DMS 273 treated with DMSO at 0.1 percent for 48 hours (cell line): ENCODE measurements at places on chromosomes 1 and 21.

- no peak for DNase-seq
These were observed 9.3 kb downstream of the ATP1A2 start for GRCh38 chr1:160124705-160125478.

DNA sequence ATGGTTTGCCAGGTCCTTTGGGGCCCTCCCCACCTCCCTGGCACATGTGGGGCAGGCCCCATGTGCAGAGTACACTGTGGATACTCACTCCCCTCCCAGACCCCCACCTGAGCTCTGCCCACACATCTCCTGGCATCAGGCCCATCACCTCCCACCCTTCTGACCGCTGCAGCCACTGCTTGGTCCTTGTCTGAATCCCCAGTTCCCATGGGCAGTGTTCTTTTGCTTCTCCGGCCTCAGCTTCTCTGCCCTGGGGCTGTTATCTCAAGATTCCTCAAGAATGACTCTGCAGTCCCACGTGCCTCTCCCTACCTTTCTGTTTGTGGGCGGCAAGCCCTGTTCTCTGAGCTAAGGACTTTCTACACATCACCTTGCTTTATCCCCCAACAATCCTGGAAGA is 187.7 kb upstream of the EDN2 start:
- DNase-seq, result no peak

DNA sequence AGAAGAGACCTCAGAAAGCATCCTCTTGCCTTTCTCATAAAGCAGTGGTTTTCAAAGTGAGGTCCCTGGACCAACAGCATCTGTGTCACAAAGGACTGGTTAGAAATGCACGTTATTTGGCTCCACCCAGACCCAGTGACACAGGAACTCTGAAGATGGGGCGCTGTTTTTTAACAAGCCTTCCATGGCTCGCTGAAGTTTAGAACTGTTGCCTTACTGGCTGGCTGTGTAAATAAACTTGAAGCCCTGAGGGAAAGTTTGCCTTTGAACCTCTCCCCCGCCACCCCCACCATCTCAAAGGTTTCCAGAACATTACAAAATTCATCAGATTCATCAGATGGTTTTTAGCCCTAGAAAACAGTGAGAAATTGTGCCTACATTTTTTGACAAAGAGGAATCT is 21.8 kb upstream of the IKBKE start:
- no peak for DNase-seq

DNA sequence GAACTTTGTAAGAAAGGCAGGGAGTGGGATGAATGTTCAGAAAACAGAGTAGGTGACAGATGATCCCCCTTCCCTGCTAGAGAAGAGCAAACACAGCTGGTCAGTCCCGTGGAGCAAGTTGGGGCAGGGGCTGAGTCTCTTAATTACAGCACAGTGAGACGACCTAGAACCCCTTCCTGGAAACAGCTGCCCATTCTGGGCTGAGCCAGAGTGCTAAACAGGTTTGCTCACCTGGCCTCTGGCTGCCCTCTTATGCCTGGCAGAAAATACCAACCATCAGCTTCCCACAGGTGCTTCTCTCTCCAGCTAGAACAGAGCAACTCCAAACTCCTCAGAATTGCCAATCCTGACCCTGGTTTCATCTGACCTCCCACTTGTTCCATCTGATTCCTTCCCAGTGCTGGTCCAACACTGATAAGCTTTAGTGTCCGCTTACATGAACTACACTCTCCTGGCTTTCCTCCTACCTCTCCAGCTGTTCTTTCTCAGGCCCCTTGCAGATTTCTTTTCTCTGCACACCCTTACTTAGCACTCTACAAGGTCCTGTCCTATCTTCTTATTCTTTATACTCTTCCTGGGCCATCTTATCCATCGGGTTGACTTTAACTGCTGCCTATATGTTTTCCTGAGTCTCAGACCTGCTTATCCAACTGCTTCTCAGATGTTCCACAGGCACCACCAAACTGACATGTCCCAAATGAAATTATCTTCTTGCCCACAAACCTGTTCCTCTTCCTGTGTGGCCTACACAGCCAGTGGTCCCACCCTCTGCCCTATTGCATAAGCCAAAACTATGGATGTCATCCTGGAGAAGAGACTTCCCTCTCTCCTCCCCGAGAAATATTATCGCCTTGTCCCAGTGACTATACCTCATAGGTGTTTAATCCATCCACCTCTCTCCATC is 22.6 kb upstream of the COL9A2 start:
- no peak for DNase-seq

DNA sequence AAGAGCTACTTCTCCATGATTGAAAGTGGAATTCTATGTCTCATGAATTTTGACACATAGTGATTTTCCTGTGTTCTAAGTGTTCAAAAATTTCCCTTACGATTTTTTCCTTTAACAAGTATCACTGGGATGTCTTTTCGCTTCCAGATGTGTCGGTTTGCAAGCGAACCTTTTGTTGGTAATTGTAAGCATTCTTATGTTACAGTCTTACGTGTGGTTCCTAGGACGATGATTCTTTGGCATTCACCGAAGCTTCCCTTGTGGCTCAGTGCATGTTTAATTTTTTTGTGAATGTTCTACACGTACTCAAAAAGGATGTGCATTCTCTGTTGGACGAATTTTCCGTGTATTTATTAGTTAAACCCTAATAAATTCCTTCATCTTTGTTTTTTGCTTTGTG is 211.6 kb downstream of the CAMTA1 start:
- DNase-seq, result no peak

DNA sequence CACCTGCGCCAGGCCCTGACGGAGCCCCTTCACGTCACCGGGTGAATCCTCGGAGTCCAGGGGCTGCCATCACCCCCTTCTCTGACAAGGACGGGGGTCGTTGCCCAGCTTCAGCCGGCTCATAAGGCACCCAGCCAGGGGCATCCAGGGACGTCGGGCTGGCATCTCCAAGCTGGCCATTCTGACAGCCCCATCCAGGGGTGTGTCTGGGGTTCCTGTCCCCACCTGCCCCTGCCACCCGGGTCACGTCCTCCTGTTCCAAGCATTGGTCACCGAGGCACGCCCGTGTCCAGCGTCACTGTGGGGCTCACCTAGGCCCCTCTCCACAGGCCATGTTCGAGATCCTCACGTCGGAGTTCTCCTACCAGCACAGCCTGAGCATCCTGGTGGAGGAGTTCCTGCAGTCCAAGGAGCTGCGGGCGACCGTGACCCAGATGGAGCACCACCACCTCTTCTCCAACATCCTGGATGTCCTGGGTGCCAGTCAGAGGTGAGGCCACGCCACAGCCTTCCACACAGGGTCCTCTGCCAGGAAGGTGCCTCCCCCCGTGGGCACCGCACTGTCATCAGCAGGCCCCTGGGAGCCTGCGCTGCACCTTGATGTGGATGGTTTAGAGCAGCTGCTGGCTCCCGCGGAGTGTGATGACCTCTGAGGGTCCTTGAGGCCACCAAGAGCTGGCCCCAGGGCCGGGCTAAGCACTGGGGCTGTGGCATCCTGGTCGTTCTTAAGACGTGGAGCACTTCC is 14.8 kb downstream of the ARHGEF16 start:
- DNase-seq, result no peak

DNA sequence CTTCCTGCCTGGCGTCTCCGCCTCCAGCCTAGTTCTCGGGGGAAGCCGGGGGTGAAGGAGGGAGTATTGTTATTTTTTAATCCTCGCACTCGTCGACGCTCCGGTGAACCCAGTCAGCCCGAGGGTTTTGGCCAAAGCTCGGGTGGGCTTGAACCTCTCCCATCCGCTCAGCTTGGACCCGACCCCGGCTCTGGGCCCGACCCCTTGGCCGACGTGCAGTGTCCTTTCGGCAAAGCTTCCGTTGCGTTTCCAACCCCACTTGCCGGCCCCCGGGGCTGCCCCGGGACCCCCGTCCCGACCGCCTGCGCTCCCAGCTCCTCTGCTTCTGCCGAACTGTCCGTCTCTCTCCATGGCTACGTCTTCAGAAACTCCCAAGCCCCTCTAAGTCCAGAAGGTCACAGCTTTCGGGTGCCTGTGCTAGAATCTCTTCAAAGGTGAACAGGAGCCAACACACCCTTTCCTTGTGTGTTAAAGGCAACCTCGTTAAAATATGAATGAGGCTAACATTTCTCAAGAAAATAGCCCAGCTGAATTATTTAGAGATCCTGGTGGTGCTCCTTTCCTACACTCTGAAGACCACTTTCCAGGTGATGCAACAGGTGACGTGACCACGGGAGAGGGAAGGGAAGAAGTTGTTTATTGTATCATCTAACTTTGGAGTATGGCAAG is 647 bp downstream of the DESI2 start:
- DNase-seq, result no peak

GRCh38 chr21:38910390-38911067 is 104.8 kb downstream of the ETS2 start:
- no peak for DNase-seq

- no peak for DNase-seq
These were observed 106.0 kb upstream of the SYT6 start for GRCh38 chr1:114259511-114260160.

GRCh38 chr1:96478228-96478627 is 243.4 kb upstream of the PTBP2 start:
- DNase-seq, result no peak

DNA sequence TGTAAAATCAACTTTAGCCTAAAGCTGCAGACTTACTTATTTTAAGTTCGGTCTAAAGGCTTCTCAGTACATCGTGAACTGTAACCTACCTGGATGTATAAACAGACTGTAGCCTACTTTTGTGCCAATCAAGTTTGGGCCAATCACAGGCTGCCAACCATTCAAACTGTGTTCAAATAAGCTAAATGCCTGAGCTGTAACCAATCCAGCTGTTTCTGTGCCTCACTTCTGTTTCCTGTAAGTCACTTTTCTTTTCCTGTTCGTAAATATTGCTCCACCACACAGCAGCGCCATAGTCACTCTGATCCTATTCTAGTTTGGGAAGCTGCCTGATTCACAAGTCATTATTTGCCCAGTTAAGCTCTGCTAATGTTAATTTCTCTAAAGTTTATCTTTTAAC is 37.5 kb upstream of the SLAMF9 start:
- no peak for DNase-seq

DNA sequence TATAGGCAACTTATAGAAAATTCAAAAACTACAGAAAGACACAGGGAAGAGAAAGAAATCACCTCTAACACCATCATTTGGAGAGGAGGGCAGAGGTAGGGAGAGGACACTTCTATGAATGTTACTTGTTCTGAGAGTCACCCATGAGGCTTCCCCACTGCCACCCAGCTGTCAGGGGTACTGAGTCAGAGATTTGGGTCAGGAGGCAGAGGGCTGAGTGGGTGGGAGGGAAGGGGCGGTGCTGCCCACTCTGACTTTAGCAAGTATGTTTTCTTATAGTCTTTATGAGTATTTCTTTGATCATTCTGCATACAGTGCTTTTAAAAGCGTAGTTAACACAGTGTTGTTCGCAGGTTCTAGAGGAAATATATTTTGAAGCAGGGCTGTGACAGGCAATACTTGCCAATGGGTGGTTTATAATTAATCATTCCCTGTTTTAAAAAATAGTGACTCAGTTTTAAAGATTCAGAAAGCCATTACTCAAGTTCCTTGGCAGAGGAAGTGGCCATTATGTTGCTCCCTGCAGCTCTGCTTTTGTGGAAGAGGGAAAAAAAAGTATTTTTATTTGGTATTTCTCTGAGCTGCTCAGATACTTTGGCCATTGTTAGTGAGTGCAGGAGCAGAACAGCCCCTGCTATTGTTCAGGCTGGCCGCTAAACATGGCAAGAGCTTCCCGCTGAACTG is 18.3 kb downstream of the IL6R start:
- no peak for DNase-seq

- DNase-seq, result no peak
These were observed 23.6 kb upstream of the ARHGEF10L start for GRCh38 chr1:17515902-17516301.

DNA sequence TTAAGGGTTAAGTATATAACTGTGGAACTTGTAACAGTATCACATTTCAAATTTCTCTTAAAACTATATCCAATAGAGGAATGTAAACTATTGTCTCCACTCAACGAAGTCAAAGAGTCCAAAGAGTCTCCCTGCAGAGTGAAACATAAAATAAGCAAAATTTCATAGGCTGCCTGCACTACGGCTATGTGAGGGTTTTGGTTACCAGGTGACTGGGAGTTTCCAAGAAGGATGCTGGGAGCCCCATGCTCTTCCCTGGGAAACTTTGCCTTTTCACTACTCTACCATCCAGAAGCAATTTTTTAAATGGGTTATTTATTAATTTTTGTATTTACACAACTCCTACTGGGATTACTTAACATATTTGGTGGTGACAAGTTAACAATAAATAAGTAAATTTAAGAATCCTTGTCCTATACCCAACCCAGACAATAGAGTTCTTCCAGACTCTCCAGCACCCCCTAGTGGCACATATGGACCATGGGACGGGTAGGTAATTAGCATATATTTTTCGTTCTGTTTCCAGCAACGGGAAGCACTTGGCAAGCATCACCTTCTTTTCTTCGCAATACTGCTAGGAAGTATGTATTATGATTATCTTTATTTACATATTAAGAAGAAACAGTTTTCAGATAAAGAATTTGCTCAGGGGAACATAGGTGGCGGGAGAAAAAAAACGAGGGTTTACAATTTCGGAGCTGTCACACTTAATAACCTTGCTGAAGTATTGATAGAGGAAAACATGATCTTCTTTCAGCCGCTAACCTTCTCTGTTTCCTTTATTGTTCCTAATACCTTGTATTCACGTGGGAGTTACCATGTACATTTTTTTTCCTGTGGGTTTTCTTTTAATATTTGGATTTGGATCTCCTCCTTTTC is 3.5 kb downstream of the FMO2 start:
- peak; percentile 21 for DNase-seq

DNA sequence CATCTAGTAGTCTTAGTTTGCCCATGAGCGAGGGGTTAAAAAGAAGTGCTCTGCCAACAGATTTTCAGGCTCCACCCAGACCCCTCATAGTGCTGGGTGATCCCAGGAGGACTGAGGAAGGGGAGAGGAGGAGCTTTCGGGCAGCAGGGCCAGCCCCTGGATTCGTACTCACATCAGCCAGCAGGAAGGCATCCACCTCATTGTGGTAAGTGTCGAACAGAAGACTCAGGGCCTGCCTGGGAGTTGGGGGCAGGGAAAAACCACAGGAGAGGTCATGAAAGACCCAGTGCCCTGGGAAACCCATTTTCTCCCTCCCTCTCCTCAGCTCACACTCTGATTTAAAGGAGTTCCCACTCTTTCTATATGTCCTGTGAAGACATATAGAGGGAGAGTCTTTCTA is 34.9 kb downstream of the PIK3C2B start:
- no peak for DNase-seq

DNA sequence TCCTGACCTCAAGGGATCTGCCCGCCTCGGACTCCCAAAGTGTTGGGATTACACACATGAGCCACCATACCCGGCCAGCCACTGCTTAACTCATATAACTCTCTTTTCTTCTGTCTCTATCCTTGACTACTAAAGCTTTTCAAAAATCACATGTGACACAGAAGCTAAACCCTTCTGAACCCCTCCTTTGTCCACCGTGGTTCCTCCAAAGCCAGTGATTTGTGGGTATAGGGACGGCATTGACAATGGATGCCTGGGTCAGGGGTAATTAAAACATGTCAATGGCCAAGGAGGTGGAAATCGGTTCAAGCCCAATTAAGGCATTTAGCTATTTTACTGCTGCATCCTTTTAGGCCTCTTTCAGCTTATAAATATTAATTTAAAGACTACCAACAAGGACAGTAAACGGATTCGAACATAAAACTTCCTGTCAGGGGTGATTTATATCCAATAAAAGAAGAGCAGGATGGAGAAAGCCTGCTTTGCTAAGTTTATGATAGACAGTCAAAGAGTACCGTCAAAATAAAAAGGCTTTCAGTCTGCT is 242.3 kb downstream of the GPATCH2 start:
- no peak for DNase-seq

- DNase-seq, result no peak
These were observed 90.5 kb downstream of the CD247 start for GRCh38 chr1:167427848-167428247.
